Esophagus squamous epithelium (tissue), 5 donors: ENCODE measurements at places on chromosomes 1 and 21.

DNA sequence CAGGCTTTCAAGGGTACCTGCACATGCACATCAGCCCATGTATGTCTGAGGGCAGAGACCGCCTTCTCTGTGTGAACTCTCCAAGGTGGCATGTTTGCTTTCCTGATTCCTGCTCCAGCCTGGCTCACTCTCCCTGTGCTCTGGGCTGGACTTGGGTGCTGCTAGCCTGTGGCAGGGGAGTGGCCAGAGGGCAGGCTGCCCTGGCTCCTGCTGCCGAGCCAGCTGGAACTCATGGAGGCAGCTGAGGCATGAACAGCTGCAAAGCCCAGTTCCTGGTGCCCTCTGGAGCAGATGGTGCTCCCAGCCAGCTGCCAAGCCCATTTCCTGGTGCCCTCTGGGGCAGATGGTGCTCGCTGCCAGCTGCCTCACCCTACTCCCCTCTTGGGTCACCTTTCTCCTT lies 7.6 kb downstream of the UBL4B start:
- no peak for DNase-seq

- no peak for DNase-seq
Observed at GRCh38 chr1:215064327-215064726, 18.2 kb upstream of the KCNK2 start.

- DNase-seq, result no peak
Observed at GRCh38 chr1:205936846-205937586, 6.2 kb downstream of the SLC26A9 start.

GRCh38 chr1:57492586-57493226 lies 68.8 kb upstream of the DAB1 start:
- no peak for DNase-seq

DNA sequence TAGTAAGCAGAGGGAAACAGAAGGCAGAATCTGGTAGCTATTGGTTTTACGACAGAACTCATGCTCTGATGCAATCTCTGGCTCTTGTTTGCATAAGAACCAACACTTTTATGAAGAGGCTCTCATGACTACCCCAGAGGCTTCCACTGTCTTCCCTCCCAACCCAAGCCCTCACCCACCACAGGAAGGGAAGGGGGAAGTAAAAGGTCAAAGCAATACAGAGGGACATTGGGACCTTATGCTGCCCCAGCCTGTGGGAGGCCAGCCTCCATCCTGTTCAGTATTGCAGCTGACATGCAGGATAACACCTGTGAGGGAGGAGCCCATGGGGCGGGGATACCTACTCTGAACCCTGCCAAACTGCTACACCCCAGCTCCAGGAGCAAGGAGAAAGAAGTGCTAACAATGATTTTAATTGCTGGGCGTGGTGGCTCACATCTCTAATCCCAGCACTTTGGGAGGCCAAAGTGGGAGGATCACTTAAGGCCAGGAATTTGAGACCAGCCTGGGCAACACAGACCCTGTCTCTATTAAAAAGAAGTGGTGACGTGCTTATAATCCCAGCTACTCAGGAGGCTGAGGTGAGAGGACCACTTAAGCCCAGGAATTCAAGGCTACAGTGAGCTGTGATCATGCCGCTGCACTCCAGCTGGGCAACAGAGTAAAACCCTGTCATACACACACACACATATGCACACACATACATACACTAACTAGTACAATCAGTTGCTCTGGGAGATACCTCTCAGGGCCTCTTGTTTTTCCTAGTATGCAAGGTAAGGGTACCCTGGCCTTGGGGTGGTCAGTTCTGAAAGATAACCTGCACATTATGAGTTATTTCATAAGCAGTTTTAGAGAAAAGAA lies 9.5 kb downstream of the MR1 start:
- DNase-seq, result no peak

- DNase-seq, result no peak
Observed at GRCh38 chr1:225437710-225438437, 10.0 kb upstream of the LBR start.

DNA sequence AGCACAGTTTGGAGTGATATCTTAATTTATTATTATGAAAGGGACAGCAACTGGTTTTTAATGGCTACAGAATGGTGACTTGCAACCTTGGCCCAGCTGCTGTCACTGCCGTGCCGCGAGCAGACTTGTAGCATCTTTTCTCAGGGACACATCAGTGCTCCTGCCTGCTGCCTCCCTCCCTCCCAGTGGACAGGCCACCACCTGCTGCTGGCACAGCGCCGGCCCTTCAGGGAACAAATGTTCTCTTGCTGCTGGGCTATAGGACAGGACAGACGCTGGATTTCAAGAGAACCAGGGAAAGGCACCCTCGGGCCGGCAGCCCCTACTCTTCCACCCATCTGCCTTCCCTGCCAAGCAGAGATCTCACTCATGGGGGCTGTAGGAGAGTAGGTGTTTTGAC lies 413.8 kb upstream of the NFIA start:
- no peak for DNase-seq

DNA sequence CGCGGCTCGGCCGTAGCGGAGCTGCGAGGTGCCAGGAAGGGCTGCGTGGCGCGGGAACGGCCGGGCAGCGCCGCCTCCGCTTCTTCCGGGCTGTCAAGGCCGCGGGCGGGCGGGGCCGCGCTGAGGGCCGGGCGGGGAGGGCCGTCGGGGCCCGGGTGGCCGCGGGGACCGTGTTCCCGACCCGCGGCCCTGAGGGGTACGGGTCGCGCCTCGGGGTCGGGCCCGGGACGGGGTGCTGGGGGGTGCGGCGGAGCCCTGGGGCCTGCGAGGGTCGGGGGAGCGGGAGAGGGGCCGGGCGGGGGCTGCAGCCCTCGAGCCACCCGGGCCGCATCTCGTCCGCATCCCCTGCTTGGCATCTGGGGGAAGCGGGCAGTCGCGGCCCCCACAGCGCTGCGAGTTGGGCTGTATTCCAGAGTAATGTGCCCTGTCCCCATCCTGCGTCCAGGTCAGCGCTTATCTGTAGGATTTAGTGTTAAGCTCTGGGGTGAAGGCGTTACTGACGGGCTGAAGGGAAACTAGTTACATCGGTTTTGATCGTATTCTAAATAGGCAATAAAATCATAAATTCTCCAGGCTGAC lies 379 bp downstream of the RER1 start:
- no peak for DNase-seq

GRCh38 chr1:13749543-13750341 lies 49.8 kb downstream of the PRDM2 start:
- DNase-seq, result no peak

GRCh38 chr1:31976401-31976800 lies 37.3 kb upstream of the KHDRBS1 start:
- DNase-seq, result no peak

- no peak for DNase-seq
Observed at GRCh38 chr1:193058529-193059281, 455 bp downstream of the UCHL5 start.

DNA sequence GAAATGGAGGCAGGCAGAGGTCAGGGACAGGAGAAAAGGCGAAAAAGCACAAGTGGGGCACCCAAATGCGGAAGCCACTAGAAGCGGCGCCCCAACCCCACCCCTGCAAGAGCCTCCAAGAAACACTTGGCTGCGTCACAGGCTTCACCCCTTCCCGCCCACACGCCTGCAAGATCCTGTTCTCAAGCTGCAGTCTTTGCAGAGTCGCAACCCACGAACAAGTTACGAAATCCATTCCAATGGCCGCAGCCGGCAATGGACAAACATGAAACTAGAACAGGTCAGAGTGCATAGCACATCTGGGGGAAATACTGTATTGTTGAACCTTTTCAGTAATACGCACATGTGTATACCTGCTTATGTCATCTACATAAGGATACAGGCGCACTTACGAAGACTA lies 103.6 kb downstream of the PSMG1 start:
- DNase-seq, result peak; percentile 20

- DNase-seq, result no peak
Observed at GRCh38 chr1:234551032-234551378, 59.0 kb downstream of the IRF2BP2 start.
